T-helper 17 cell (primary cell): ENCODE measurements at places on chromosomes 16 and 17.

- DNase-seq: no peak
These were observed 472 bp downstream of the GALNS start for GRCh38 chr16:88856122-88856827.

DNA sequence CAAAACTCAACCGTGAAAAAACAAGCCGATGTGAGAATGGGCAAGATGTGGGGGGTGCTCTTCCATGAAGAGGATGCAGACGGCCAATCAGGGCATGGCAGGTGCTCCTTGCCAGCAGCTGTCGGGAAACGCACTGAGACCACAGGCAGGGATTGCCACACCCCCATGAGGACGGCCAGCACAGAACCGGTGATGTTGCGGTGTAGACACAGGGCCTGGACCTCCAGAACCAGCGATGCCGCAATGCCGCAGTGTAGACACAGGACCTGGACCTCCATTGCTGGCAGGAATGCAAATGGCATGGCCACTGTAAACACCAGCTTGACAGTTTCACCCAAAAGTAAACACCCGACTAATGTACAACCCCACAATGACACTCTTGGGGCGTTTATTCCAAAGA lies 164.9 kb downstream of the BANP start:
- no peak for DNase-seq

DNA sequence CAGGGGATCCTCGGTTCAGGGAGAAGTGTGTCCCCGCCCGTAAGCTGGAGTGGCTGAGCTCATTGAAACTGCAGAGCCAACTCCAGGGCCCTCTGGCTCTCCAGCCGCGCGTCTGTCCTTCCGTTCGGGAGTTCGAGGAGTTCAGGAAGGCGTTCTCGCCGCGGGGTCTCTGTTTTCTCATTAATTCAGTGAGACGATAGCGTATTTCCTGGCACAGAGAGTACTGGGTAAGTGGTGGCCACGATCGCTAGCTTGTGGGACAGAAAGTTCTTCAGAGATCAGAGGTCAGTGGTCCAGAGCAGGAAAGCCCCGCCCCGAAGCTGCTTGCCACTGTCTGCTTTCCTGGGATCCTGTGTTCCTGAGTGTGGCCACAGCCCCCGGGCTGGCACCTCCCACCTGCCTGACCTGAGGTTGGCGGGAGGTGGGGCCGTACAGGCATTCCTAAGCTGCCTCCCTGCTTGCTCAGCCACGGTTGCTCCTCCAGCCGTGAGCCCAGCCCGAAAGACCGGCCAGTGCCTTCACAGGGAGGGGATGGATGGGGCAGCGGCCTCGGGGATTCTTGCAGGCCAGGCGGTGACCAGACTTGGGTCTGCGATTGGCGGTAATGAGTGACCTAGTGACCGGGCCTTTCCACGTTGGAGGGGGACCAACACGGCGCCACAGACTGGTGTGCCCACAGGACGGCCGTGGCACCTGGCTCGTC lies 8.9 kb downstream of the BAIAP2 start:
- no peak for DNase-seq

DNA sequence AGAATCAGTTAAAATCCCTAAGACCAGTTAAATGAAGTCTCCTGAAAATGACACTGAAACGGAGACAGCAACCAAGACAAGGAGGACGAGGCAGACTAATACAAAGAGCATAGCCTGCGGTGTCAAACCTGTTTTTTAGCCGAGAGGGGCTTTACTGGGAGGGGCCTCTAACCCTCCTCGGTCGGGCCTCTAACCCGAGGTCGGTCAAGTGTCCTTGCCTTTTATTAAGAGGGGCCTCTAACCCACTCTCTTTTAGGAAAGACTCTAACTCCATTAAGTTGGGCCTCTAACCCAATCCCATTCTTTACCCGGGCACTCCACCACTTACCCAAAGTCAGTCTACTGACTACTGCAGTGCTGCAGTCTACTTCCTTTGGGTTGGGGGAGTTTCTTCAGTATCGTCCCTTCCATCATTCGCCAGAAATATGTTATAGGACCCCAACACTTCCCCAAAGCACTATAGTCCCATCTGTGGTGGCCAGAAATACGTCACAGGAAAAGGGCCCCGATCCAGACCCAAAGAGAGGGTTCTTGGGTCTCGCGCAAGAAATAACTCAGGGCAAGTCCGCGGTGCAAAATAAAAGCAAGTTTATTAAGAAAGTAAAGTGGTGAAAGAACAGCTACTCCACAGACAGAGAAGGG lies 39.2 kb upstream of the ARL4D start:
- DNase-seq: no peak

GRCh38 chr16:86926181-86927094 lies 348.1 kb downstream of the FOXL1 start:
- no peak for DNase-seq
